NCI-H1105 treated with DMSO at 0.1 percent for 48 hours (cell line): ENCODE measurements at places on chromosomes 1 and 21.

GRCh38 chr1:196680107-196680506 lies 28.3 kb downstream of the CFH start:
- DNase-seq: no peak

GRCh38 chr1:164516591-164516990 lies 42.4 kb upstream of the PBX1 start:
- DNase-seq: no peak

- no peak for DNase-seq
Observed at GRCh38 chr1:186152620-186153239, 222.3 kb downstream of the TPR start.

DNA sequence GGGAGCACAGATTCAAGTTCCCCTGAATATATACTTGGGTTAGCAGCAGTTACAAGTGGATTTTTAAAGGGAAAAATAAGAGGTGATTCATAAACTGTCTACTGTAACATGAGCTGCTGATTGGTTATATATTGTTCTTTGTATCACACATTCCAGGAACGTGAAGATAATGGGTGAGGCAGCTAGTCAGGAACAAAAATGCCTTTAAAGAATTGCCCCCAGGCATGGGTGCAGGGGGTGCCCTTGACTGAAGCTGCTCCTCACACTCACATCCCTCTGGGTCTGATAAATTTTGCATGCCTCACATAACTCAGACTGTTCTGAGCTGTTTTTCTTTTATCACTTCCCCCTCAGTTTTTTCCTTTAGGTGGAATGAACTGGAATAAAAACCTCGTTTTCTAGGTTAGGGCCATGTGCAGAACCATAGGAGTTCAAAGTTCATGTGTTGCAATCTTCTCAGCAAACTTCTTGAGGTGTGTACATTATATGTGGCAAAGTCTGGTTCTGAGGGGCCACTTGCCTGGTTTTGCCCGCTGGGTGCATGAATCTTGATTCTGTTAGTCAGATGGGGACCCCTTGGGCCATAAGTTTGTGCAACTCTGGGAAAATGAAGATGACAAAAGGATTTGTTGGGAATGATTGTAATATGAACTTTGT lies 21.1 kb downstream of the TBX19 start:
- DNase-seq: no peak

DNA sequence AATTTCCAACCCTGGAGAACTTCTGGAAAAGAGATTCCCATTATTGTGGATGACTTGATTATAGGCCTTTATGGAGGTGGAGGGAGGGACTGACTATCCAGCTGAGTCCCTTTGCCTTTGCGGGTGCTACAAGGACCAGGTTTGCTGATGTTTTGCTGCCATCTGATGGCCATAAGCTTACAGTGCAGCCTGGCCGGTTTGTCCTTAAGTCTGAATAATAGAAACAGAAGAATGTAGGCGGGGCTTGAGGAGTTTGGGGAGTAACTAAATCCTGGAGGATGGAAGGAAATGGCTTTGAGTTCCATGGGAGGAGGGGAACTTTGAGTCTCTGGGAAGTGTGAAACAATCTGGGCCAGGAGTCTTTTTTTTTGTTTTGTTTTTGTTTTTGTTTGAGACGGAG lies 55.7 kb upstream of the CD1D start:
- DNase-seq: peak; percentile 93

DNA sequence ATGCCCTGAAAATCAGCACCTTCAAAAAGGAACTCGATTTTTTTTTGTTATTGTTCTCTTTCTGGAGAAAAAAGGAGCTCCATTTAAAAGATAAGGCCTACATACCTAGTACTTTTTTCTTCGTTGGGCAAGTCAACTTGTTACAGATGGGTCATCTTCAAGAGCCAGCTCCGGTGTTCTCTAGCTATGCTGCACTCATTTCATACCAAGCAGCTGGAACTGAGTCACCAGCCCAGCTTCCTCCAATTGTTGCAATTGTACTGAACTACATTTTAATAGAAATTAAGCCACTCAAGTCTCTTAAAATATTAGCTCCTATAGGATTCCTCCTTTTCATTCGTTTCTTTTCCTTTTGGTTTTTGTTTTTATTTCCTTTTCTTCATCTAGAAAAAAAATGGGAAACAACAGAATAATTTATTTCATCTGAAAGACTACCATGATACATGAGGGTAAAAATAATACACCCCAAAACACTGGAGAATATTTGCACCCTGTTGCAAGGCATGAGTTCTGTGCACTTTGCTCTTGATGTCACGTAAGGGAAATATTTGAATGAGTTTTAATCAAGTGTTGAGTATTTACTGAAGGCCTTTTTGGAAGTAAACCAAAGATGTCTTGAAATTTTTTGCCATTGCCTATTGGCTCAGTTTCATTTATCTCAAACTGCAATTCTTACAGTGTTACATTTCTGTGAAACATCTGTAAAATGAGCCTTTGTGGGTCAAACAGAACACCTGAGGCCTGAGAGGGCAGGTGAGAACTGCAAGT lies 60.5 kb downstream of the CLIC4 start:
- DNase-seq: no peak

GRCh38 chr1:177048314-177049069 lies 116.0 kb downstream of the ASTN1 start:
- no peak for DNase-seq

DNA sequence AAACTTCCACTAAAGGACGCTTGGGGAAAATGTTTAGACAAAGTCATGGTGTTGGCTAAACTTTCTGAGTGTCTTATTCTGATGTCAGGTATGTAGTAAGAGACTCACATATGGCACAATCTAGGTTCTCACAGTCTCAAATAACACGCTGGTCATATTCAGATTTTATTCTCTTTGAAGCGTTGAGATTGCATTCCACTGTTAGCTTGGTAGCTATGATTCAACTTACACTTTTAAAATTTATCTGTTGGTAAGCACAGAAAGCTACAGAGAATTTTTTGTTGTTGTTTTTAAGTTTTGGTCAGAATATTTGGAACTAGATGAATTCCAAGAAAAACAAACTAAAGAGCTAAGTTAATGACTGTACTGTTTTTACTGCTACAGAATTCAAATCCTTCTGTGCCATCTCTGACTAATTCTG lies 126.7 kb downstream of the PRRX1 start:
- DNase-seq: no peak

DNA sequence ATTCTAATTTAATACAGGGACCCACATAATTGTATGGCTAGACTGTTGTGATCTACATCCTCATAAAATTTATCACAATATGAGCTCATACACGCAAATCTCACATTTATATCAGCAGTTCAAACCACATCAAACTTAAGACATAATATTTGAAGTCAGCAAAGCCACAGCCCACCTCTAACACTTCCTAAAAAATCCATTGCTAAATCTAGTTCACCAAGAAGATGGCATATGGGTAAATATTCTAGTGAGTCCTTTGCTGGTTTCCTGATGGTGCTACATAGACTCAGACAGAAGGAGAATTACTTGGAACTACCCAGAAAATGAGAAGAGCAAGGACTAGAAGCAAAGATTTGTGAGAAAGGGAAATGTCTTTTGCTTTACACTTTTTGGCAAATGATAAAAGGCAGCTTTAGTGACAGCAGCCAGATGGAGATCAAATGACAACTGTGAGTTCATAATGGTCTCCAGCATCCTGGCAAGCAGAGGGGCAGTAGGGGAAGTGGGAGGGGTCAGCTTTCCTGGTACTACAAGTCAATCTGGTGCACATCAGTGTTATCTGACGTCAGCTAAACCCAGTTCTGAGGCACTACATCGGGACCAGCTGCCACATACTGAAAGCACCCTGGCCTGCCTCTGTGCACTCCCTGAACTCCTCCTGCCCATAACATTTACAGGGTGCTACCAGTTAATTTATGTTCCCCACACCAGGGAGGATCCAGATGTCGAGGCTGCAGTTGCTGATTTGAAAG lies 10.6 kb upstream of the GADD45A start:
- DNase-seq: peak; percentile 74

- DNase-seq: no peak
Observed at GRCh38 chr21:43912910-43913309, 47.9 kb downstream of the AGPAT3 start.

GRCh38 chr1:3662080-3662671 lies 9.9 kb downstream of the TP73 start:
- DNase-seq: no peak
